Activated CD4-positive, alpha-beta T cell treated with anti-CD3 and anti-CD28 coated beads, Interleukin-2, Interleukin-4, amounts not matched to agents 100 ng/mL and 50 ng/mL, durations not matched to agents 16 hours and 8 hours (primary cell): ENCODE measurements at places on chromosomes 7 and 10.

- DNase-seq, result no peak
These were observed 5.1 kb downstream of the STK31 start for GRCh38 chr7:23715099-23715498.

DNA sequence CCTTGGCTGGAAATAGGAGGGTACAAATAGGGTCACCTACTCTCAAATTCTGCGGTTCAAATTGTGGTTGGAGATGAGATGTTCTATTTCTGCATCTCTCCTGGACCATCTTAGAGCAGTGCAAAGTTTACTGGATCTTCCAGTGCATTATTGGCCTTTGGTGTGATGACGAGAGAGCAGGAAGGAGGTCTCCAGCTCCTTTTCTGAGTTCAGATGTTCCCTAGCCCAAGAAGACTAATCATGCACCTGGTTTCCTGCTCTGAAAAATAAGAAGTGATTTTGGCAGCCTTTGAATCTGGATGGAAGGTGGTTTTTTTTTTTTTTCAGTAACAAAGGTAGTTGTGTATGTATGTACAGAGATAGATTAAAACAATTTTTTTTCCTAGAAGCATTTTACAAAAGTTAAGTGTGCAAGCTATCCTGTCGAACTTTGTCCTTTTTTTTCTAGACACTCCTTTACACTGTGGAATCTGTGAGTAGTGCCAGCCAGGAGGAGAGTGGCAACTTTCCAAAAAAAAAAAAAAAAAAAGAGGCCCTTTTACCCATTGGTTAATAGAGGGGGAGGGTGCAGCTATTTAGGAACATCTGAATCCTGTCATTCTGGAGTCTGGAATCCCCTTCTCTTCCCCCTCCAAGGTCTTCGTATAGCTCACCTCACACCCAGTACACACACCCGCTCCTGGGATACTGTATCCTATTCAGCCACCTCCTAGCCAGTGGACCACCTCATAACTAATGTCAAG is 26.3 kb downstream of the PAPSS2 start:
- DNase-seq, result no peak

GRCh38 chr7:121576148-121576917 is 180.2 kb upstream of the FAM3C start:
- DNase-seq, result no peak

DNA sequence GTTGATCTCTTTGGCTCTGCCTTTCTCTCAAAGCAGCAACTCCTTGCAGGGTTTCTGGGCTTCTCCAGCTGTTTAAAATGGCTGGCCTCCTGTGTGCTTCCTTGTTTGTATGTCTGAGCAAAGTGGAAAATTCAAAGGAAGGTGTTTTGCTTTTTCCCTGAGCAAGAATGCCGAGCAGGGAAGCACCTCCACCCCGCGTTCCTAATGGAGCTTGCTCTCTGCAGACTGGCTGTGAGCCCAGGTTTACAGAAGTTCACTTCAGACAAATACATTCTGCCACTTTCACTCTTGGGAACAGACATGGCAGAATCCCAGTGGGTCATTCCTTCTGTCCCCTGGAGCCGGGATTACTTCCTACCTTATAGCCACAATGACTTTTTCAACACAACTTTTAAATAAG is 181.8 kb upstream of the AGK start:
- DNase-seq, result no peak

GRCh38 chr10:14583252-14583651 is 191.4 kb downstream of the FAM107B start:
- DNase-seq, result peak; percentile 62

GRCh38 chr7:102421706-102422240 is 11.6 kb upstream of the ORAI2 start:
- DNase-seq, result no peak

- no peak for DNase-seq
These were observed 115.1 kb downstream of the CCNY start for GRCh38 chr10:35451151-35452016.

GRCh38 chr7:36151921-36152755 is 916 bp upstream of the EEPD1 start:
- no peak for DNase-seq
